ENCODE measurements at places on chromosomes 4 and X.
A peak's percentile ranks its signal among the peaks of the same experiment; 100 is the strongest.

DNA sequence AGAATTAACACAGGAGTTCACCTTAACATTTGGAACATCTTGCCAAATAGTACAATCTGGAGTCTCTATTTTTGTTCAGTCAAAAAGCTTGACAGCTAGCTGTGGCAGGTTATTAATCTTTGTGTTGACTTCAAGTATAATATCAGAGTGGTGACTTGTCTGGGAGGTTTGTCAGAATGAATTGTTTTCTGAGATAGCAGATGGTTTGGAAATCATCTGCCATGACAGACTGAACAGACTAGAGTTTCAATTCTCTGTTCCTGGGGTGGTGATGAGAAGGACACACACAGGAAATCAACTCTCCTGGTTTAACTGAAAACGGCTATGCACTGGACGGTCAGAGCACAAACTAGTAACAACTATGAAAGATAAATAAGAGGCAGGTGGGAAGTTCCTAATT, 203.3 kb upstream of the EMCN start:
- no peak for DNase-seq

GRCh38 chrX:25667681-25668080, 470.5 kb upstream of the MAGEB18 start:
- DNase-seq, result no peak

- no peak for DNase-seq
These were observed 69.8 kb downstream of the PTTG2 start for GRCh38 chr4:38030023-38030422.

GRCh38 chrX:119984652-119985051, 41.1 kb upstream of the NKAP start:
- no peak for DNase-seq

DNA sequence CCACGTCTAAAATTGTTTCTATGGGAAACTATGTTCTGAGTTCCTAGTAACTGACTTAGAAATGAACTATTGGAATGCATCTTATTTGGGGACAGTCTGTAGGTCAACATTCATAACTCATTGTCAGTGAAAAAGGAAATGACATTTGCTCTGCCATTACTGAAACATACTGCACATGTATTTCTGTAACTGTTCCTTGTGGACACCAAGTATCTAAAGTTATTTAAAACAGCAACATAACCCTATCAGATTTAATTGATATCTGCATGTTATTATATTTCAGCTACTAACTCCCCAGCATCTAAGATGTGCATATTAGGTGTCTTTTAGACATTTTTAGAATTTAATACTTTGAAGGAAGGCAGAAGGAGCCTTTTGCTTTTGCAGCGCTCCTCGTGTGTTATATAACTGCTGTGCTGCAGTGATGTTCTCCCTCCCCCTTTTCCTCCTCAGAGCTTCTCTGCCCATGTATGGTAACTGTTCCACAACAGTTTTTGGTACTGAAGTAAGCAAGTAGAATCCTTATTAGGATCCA, 37.2 kb upstream of the TMEM131L start:
- DNase-seq, result no peak

- DNase-seq, result no peak
These were observed 44.6 kb upstream of the HGFAC start for GRCh38 chr4:3397128-3397527.

DNA sequence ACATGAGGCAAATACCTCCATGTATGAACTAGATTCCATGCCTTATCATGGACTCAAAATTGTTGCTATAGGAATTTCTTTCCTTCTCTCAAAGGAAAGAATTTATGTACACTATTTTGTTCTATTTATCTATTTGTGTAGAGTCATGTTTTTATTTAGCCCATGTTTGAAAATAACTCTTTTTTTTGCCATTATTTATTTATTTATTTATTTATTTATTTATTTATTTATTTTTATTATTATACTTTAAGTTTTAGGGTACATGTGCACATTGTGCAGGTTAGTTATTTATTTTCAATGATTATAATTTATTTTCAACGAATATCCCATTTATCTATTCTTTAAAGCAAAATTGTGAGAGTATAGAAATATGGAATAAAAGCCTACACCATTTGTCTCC, 177.9 kb downstream of the MAGEE1 start:
- DNase-seq, result no peak

- DNase-seq, result no peak
These were observed 126.3 kb downstream of the ADAMTS3 start for GRCh38 chr4:72442715-72443114.

DNA sequence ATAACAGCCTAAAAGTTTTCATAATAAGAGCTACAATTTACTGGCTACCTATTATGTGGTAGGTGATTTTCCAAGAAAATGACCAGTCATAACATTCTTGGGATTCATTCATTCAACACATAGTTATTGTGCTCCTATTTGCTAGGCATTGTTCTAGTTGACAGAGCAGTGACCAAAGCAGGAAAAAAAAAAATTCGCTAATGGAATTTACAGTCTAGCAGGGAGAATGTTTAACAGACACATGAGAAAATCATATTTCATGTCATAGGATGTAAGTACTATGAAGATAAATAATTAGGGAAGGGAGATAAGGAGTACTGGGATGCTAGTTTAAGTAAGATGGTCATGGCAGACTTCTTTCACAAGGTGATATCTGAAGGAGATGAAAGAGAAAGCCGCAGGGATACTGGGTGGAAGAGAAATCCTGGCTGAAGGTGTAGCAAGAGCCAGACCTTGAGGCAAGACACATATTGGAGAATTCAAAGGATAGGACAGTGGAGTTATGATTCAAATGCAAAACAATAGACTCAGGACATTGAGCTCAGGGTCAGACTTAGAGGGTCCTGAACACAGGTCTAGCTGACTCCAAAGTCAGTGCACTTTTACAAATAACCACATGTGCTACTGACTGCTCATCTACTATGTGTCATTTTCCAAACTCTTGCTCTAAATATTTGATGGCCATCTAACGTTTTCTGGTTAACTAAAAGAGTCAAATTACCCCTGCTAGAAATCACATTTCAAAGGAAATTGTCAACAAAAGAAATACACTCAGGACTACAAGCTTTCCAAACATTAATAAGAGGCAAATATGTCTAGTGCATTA, 20.4 kb downstream of the SPCS3 start:
- no peak for DNase-seq

GRCh38 chrX:41148553-41148952, 63.3 kb downstream of the USP9X start:
- peak; percentile 12 for DNase-seq

- DNase-seq, result no peak
These were observed 26.8 kb downstream of the SLC39A8 start for GRCh38 chr4:102318526-102318925.

GRCh38 chr4:40525752-40526598, 103.7 kb downstream of the RBM47 start:
- peak; percentile 63 for DNase-seq

DNA sequence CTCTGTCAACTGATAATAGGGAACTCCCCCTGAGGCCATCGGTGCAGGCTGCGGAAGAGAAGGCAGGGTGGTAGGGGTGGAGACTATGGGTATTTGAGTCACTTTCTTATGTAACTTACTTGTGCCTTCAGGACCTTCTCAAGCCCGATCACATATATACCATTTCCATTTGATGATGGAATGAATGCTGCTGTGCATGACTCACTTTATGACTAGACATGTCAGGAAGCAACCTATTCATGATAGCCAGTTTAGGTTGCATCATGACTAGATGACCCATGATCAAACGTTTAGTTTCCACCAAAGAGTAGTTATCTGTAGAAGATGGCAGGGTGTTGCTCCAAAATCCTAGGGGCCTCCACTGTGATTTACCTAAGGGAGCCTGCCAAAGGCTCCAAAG, 435.5 kb downstream of the DTHD1 start:
- no peak for DNase-seq

DNA sequence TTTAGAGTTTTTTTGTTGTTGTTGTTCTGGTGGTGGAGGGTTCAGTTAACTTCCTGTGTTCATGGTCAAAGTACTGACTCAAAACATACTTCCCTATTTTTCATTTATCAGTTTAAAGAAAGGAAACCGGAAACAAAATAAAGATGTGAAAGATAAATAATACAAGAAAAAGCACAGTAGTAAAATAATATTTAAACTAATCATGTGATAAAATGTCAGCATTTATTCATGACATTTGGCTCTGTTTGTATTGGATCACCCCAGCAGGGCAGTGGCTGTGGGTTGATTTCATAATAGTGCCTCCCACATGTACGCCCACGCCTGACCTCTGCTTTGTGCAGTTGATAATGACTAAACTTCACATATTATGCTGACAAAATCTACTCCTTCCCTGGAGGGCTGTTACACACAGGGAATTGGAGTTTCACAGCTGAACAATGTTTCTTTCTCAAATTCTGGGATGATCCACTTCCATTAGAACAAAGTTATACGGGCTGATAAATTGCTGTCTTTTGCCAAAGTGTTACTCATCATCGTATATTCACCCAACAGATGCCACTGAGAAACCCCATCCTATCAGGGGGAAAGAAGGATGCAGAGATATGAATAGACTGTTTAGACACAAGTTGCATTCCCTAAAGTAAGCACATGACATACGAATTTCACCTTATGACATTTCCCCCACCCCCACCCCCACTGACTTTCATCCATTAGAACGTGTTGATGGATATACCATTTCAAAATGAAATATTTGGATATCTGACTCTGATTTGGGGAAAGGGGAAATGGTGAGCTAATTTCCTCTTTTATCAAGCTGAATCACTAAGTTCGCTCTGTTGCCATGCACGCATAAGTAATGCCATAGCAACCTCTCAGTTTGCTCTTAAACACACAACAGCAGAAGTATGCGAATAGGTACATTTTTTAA, 48.3 kb downstream of the AMELX start:
- DNase-seq, result no peak

DNA sequence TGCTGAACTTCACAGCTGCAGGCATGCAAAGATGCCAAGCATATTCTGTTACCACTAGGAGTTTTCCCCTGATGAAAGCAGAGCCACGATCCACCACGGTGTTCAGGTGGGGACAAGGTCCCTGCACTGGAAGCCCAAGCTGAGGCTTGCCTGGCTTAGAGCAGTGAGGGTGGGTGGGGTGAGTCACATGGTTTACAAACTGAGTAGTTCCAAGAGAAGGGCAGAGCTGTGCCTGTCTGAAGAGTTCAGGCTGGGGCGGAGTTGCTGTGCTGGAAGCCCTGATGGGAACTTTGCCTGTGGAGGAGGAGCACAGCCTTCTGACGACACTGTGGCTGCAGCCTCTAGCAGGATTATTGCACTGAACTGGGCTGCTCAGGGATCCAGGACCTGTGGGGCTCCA, 45.5 kb downstream of the FAM9B start:
- peak; percentile 23 for DNase-seq

DNA sequence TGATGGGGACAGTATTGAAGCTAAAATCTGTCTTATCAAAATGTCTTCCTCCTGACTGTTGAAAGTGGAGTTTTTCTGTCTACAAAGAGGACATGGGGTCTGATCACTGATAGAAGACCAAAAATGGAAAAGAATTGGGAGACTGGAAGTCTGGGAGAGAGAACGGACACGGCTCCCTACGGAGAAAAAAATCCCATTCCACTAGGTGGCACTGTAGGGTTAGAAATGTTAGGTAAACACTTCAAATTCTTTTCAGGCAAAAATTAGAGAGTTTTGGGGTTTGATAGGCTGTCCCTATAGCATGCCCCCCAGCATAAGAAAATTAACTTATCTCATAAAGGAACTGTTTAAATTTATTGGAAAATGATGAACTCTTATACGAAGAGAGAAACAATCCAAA, 200.5 kb downstream of the FAM133A start:
- peak; percentile 2 for DNase-seq

DNA sequence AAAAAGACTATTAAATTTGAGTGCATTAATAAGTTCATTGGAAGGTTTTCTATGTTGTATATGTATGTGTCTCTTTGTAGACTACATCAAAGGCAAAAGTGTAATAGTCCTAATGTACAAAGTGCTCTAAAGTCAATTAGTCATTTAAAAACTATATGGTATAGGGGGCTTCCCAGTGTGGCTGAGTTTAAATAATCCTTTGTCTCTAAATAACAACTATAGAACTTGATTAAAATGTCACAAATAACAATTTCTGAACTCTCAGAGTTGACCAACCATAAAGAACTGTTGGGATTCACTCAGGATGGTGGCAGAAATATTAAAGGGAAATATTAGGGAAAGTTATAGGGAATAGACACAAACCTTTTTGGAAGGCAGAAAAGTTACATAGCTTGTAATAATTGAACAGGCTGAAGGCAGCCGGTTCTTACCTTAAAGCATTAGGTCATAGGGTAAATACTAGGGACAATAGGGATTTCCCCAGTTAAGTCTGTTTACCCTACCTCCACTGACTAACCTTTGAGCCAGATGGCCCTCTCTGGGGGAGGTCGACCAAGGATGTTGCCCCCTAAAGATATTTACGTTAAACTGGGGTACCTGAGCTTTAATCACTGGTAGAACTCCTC, 1054.2 kb downstream of the ARAP2 start:
- DNase-seq, result no peak

GRCh38 chr4:125484912-125485311, 170.2 kb downstream of the FAT4 start:
- DNase-seq, result no peak

GRCh38 chr4:166602068-166602467, 632.2 kb downstream of the SPOCK3 start:
- no peak for DNase-seq

DNA sequence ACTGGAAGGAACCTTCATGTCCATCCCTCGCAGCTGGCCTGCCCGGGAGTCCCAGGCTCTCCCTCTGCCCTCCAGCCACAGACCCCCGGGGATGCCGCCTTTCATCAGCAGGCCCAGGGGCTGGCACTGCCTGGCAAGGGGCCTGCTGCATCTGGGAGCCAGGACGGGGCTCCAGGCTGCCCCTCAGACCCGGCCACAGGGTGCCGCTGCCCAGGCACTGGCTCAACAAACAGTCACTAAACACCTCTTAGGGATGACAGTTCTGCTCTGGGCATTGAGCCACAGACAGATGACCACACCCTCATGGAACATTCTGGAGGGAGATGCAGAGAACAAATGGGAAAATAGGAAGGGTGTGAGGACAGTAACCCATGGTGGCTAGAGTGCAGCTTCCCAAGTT, 109.3 kb downstream of the HMX1 start:
- DNase-seq, result no peak

DNA sequence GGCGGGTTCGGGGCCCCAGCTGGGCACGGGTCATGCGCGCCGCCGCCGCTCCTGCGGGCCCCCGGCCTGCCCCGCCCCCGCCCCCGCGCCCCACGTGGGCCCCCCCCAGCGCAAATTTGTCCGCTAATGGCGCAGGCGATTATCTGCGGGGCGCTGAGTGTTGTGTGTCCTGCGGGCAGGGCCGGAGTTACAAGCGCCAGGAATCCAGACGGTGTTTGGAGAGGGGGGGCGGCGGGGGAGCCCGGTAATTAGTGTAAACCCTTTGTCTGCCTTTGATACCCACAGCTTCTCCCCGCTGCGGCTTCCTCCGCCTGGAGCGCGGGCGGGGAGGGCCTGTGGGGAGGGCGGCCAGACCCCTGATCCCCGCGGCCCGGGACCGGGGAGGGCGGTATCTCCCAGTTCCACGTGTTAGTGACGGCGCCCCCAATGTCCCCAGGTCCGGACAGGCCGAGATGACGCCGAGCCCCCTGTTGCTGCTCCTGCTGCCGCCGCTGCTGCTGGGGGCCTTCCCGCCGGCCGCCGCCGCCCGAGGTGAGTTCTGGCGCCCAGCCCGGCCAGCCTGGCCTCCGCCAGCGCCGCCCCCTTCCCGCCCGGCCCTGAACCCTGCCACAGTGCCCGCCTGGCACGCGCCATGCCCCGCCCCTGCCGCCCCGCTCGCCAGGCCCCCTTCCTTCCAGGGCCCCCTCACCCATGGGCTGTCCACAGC, 761 bp downstream of the FGFRL1 start:
- no peak for DNase-seq
